Stimulated activated CD4-positive, alpha-beta T cell treated with anti-CD3 and anti-CD28 coated beads, Interleukin-1b, Interleukin-23, amount 100 ng/mL, for 1 hour (primary cell): ENCODE measurements at places on chromosomes 6 and 20.

- no peak for DNase-seq
Measured at GRCh38 chr6:79403563-79403962, 133.7 kb downstream of the LCA5 start.

GRCh38 chr6:68635706-68636513 lies 828 bp downstream of the ADGRB3 start:
- DNase-seq = no peak

- DNase-seq = no peak
Measured at GRCh38 chr20:23343590-23343989, 7.0 kb upstream of the NXT1 start.

- no peak for DNase-seq
Measured at GRCh38 chr20:54272901-54273488, 65.1 kb downstream of the PFDN4 start.

GRCh38 chr6:149306967-149307366 lies 10.5 kb upstream of the TAB2 start:
- DNase-seq = no peak

DNA sequence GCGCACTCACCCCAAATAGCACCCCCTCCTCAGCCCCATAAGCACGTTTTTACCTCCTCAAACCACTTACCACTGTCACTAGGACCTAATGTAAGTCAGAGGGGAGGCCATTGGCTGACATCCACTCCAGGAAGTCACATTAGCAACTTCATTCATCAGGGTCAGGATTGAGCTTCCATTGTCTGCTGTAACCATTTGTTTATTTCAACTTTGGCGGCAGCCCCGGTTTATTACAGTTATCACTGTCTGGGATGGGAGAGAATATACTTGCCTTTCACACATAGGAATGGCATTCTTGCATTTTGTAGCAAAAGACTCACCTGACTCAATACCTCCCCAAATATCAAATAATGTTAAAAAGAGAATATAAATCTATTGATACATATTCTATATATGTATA lies 38.3 kb downstream of the MAFB start:
- DNase-seq = no peak

- no peak for DNase-seq
Measured at GRCh38 chr20:42807876-42808275, 381.8 kb downstream of the PTPRT start.

GRCh38 chr20:15191082-15191723 lies 853.8 kb upstream of the FLRT3 start:
- no peak for DNase-seq

- DNase-seq = no peak
Measured at GRCh38 chr20:31593221-31594001, 11.7 kb upstream of the ID1 start.

DNA sequence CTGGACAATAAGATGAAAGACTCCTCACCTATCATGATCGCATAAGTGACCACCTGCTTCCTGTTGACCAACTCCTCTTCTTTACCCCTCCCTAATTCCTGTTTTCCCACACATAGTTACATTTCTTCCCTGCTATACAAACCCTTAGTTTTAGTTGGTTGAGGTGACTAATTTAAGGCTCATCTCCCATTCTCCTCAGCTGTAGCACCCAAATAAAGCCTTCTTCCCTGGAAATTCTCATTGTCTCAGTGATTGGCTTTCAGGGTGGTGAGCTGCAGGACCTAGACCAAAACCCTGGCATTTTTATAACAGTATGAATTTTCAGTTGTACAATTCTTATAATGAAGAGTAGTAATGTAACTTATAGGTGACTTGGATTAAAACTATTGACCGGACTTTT lies 2.1 kb downstream of the FKBP1C start:
- no peak for DNase-seq

DNA sequence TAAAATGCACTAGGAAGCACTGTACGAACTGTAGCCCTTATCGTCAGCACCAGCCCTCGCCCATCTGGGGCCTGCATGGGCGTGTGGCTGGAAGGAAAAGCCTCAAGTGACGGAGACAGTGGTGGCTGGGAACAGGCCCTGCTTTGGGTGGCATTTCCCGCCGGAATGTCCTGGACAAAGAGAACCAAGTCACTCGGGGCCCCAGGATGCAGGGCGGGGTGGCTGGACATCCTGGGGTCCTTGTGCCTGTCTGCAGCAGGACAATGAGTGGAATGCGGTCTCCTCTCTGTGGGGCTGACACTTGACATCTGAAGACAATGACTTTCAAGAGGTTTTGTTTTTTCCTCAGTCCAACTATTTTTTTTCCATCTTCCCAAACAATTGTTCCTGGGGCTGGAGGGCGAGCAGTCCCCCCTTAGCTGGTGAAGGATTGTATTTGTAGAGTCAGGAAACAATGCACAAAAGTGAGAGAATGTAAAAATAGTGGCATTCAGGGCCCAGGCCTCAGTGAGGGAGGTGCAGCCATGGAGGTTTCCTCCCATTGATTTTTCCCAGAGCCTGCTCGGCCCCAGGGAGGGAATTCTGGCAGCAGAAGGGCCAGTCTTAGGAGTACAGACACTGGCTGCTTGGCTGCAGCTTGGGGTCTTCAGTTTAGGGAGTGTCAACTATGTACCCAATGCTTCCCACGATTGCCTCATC lies 64.4 kb downstream of the PREX1 start:
- no peak for DNase-seq

- no peak for DNase-seq
Measured at GRCh38 chr20:36311854-36312723, 6.0 kb downstream of the DLGAP4 start.

DNA sequence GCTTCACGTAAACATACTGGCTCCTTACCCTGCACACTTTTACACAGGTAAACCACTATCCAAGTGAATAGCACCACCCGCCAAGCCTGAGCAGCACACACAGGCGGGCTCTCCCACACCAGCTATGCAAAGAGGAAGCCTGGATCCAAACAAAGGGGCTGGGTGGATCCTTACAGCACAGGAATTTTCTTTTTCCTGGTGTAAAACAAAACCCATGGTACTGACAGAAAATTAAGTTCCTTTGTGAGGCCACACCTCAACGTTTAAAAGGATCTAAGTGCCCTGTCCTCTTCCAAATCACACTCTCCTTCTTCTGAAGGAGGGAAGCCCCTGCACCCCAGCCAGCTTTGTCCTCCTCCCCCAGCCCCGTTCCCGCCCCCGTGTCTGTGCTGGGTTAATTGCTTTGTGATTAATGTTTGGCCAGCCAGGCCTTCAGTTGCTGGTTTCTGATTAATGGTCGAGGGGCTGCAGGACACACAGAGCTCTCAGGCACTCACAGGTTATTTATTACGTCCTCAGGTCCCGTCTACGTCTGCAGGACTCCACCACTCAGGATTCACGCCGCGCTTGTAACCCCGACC lies 6.1 kb downstream of the DACT2 start:
- no peak for DNase-seq

GRCh38 chr6:30537931-30538330 lies 18.4 kb downstream of the GNL1 start:
- DNase-seq = no peak

- DNase-seq = no peak
Measured at GRCh38 chr6:73032586-73032985, 192.7 kb downstream of the KHDC1L start.

DNA sequence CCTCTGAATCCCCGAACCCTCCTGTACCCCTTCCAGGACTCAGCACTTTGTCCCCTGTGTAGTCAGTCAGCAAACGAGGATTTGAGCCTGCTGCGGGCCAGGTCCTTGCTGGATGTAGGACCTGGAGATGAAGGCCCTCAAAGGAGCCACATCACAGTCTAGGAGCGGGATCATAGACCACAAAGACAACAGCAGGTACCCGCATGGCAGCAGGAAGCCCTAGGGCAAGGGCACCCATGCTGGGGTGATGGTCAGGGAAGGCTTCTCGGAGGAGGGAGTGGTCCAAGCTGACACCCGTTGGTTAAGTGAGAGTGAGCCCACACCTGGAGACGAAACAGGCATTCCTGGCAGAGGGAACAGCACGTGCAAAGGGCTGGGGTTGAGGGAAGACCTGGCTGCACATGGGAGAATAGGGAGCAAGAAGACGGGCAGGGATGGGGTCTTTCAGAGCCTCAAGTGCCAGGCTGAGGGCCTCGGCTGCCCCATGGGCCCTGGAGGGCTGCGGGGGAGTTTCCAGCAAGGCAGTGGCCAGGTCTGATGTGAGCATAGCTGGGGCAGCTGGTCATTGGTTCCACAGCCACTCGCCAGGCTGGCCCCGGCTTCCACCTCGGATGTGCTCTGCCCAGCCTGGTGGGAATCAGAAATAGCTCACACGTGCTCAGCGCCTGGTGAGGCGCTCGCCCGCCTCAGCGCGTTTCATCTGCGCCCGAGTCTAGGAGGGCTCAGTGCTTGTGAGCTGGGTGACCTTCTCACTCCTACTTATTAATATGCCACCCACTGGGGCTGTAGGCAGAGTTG lies 15.0 kb downstream of the DLGAP4 start:
- DNase-seq = no peak

DNA sequence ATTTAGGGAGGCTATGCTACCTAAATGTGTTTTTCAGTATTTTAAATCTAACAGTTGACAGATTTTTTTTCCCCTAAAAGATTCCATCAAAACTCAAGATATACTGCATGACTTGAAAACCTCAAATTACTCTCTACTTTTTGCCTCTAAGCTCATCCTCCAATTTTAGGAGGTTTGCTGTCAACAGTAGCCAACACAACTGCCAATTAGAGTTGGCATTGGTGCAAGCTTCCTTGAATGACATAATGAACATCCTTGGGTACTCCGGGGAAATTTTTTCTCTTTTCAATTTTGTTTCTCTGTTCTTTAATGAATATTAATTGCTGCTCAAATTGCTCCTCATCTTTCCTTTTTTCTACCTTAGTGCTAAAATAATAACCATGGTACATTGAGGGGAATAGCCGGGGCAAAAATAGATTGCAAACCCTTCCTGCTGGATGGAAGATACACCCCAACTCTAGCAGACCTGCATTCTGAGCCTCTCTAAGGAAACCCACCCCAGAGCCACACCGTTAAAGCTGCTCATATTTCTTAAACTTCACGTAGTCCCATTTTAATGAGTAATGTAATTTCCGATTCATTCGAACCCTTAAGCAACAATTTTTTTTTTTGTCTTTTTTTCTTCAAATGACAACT lies 34.3 kb downstream of the SLC22A23 start:
- DNase-seq = no peak

DNA sequence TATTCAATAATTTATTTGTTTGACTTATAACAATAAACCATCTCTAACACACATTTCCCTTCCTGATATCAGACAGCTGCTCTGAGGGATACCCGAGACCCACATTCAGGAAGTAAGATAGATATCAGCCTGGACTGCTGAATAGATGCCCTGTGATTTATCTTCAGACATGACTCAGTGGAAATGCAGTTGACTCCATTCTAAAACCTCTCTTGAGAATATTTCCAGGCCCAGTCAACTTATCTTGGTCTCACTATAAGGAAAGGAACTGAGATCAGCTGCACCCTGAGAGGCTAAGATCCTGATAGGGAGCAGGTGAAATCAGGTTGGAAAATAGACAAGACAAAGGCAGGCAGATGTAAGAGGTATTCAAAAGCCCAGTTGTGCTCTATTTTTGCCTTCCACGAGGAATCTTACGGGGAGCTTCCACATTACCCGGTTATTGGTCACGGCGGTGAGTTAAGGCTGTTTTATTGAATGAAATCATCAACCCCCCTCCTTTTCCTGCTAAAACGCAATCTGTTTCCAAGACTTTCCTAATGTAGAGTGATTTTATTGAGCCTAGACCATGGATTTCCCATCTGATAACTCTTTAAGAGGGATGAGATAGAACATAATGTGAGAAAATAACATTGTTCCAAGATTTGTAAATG lies 25.5 kb downstream of the C6orf15 start:
- DNase-seq = no peak

DNA sequence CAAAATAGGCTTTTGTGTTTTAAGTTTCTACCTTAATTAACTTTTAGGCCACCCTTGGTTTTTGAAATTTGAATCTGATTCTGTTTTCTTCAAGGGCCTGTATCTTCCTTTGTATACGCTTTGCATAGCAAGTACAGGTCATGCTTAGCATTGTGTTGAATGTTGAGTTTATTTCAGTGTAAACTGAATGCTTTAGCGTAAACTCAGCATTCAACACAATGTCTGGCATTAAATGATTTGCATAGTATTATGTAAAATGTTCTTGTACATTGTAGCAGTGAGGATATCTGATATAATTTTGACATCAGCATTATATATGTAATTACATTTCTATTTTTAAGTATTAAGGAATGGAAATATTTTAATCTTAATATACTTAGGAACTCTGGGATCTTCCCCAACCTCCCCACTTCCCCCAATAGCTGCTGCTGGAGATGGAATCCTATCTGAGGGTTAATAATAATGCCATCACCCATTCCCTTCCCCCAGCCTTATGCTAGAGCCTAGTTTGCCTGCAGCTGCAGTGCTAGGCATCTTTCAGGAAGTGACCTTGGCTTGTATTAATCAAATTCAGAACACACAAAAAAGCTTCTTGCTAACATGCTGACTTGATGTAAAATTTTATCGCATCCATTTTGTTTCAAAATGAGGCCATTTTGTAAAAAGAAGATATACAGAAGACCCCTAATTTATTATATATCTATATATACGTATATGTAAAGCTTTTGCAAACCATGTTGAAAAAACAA lies 73.1 kb downstream of the NCOA3 start:
- DNase-seq = no peak

DNA sequence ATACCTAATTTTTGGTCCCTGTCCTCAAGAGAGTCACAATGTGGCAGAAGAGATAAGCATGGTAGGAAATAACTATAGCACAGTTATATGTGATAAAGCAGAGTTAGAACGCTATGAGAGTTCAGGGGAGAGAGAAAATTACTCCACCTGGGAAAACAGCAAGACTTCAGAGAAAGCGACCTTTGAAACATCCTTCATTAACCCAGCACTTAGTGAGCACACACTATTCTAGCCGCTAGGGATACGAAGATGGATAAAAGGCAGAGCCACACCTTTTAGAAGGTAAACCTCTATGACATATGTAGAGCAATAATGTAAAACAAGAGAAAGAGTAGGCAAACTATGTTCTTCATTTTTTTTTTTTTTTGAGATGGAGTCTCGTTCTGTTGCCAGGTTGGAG lies 264.3 kb downstream of the PTPRK start:
- DNase-seq = no peak

DNA sequence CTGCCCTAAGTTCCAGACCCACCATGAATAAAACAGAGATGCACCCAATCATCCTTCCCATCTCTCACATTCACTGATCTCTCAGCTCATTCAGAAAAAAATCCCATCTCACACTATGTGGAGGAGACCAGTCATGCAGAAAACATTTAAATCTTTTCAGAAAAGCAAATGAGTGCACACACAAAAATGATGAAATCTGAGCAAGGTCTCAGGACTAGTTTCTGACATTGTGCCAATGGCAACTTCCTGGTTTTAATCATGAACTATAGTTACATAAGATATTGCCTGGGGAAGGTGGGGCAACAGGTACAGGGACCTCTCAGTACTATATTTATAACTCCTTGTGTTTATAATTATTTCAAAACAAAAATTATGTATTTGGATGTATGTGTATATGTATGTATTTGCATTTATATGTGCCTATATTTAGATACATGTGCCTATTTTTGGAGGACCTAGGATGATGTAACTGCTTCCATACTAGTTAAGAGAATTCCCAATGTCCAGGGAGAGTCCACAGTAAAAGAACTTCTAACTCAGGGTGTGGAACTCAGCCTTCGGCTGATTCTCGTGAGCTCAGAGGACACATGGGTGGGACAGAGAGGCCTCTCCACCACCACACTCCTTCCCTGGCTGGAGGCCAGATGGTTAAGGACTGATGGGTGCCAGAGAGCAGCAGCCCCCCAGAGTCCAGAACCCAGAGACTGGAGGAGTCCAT lies 71.7 kb upstream of the MAP3K4 start:
- DNase-seq = no peak
